ENCODE measurements at places on chromosomes 4 and X.

GRCh38 chrX:10126044-10126443, 30.7 kb upstream of the CLCN4 start:
- no peak for DNase-seq

- DNase-seq: no peak
Measured at GRCh38 chr4:120081726-120082125, 15.1 kb upstream of the MAD2L1 start.

DNA sequence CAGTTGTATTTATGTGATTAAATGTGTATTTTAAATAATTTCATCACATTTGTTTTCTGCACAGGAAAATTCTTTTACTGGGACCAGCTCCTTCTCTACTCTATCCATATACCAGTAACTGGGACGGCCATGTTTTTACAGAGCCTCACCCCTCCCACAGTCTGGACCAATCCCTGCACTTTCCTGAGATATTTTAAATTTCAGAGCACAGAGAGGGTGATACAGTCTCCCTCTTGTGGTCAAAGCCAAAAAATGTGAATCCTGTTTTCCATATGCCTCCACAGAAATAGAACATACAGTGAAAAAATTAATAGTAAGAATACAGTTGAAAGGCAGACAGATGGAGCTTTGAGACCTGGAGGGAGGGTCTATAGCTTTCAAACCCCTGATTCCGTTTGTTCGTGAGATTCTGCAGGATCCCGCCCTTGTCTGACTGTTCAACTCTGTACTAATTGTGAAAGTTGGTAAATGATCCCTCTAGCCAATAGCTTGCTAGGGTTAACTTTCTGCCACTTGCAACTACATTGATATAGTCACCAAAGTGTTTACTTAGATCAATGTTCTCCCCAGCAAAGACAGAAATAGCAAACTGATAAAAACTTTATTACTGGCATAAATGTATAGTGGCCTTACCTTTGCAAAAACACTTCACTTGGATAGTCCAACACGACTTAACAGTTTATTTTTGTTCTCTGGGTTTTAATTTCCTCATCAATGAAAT, 172.2 kb downstream of the PPARGC1A start:
- no peak for DNase-seq

DNA sequence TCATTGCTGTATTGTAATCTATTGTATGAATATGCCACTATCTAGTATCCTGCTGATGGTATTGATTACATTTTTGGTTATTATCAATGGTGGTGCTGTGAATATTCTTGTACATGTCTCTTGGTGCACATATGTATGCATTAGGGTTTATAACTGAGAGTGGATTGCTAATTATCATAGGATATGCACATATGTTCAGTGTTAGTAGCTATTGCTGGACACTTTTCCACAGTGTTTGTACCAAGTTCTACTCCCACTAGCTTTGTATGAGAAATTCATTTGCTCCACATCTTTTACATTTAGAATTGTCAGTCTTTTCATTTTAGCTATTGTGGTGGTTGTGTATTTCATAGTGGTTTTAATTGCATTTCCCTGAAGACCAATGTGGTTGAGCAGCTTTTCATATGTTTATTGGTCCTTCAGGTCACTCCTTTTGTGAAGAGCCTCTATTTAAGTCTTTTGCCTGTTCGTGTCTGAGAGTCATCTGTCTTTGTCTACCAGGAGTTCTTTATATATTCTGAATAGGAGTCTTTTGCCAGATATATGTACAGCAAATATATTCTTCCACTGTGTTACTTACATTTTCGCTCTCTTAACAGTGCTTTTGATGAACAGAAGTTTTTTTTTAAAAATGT, 87.1 kb downstream of the TBC1D19 start:
- DNase-seq: no peak

- no peak for DNase-seq
Measured at GRCh38 chr4:41297832-41298231, 41.1 kb downstream of the UCHL1 start.

DNA sequence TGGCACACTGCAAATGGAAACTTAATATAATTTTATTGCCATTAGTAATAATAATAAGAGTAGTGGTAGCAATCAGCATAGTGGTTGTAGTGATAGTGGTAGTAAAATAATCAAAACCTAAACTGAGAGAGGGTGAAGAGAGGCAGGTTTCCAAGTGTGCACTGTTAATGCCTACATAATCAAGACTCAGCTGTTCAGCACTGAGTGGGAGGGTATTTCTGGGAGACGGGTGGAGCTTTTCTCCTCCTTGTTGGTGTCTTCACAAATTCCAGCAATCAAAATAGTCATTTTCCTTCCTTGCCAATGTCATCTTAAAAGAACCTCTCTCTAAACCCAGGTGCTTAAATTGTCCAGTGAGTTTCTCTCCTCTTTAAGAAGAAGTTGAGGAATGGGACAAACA, 18.6 kb downstream of the CCDC149 start:
- DNase-seq: no peak

GRCh38 chr4:38814386-38814785, 9.8 kb upstream of the TLR1 start:
- DNase-seq: no peak

DNA sequence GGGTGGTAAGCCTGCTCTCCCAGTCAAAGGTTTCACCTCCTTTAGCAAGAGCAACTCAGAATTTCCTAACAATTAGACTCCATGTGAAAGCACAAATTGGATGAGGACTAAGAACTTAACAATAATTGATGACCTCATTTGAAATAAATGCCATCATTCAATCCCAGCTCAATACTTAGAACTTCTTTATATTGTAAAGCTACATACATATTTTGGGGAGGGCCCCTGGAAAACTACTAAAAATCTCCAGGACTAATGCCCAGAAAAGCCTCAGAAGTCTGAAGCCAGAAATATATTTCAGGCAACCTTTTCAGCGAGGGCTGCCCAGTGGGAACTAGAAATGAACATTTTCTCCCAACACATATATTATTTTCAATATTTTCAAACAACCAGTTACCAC, 38.1 kb downstream of the AMOT start:
- DNase-seq: no peak

DNA sequence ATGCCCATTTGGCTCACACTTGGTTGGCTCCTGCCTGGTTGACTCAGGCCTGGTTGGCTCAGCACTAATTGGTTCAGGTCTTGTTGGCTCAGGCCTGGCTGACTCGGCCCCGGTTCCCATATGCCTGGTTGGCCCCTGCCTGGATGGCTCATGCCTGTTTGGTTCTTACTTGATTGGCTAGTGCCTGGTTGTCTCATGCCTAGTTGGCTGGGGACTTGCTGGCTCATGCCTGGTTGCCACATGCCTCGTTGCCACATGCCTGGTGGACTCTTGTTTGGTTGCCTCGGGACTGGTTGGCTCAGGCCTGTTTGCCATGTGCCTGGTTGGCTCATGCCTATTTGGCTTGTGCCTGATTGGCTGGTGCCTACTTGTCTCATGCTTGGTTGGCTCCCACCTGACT, 103.7 kb downstream of the APOOL start:
- DNase-seq: no peak

GRCh38 chr4:86916392-86916791, 18.4 kb upstream of the AFF1 start:
- no peak for DNase-seq

DNA sequence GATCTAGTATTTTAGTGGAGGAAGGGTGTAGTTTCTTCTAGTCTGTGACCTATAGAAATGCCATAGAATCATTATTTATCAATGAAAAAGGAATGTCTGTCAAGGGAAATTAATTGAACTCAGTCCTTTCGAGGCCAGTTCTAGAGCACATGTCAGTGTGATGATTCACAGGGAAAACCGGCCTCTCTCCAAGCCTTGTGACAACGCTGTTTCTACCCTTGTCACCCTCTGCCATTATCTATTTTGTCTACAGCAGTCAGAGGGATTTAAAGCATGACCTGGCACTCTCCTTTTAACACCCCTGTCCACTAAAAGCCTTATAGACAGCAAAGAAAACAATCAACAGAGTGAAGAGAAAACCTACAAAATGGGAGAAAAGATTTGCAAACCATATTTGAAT, 119.8 kb downstream of the DRD5 start:
- DNase-seq: no peak

GRCh38 chr4:76659103-76659490, 224.1 kb downstream of the SHROOM3 start:
- DNase-seq: no peak

DNA sequence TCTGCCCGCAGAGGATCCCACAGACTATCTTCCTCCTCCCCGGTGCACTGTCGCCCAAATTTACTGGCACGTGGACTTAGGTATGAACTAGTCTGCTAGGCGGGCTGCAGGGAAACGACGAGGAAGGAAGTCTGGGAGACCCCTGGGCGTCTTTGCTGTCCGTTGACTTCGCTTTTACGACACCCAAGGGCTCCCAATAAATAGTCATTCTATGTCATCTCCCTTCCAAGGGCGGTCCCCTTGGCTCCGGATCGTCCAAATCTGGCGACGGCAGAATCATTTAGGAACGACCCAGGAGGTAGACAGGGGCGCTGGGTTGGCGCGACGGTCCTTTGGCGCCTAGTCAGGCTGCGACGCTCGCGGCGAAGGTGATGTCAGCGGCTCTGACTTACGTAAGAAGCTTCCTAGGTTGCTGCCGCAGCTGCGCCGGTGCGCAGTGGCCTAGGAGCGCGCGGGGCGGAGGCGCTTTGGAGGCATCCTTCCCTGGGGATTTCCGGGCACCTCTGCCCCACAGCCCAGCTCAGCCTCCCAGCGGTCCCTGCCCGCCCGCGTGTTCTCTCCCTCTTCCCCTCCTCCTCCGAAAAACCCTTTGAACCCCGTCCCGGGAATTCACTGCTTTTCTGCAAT, 2.2 kb downstream of the NHS start:
- no peak for DNase-seq

- no peak for DNase-seq
Measured at GRCh38 chr4:84848432-84848831, 118.1 kb downstream of the WDFY3 start.

GRCh38 chr4:145656156-145656555, 23.8 kb upstream of the C4orf51 start:
- DNase-seq: no peak

- DNase-seq: no peak
Measured at GRCh38 chrX:46180258-46180687, 364.9 kb downstream of the ZNF674 start.

DNA sequence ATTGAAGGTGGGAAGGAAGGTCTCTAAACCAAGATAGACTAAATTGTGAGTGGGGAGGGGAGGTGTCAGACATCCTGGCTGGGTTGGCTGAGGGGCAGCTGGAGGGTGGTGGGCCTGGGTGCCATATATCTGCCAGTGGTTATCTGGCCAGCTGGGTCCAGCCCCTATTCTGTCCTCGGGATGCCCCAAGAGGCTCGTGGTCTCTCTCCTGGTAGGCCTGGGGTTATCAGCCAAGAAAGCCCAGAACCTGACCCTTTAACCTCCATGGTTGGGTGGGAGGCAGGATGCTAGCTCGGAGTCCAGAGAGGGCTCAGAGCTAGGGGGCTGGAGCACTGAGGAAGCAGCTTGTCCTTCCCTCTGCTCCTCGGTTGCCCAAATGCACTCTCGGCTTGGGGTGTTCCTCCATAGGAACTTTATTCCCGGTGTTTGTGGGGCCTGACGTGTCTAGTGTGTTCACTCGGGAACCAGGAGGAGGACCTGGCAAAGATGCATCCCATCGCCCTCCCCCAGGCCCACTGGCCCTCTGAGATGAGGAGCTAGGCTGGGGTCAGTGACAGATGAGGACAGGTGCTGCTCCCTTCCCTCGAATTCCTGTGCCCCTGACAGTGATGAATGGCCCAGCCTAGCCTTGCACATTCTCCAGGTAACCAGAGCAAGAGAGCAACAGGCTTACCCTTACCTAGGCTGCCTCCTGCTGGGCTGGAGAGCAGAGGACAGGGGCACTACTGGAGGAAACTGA, 5.2 kb upstream of the EFNB1 start:
- no peak for DNase-seq

- DNase-seq: no peak
Measured at GRCh38 chrX:153874366-153875125, 11.4 kb downstream of the L1CAM start.

GRCh38 chrX:31397119-31397518, 325.3 kb upstream of the FTHL17 start:
- DNase-seq: no peak

DNA sequence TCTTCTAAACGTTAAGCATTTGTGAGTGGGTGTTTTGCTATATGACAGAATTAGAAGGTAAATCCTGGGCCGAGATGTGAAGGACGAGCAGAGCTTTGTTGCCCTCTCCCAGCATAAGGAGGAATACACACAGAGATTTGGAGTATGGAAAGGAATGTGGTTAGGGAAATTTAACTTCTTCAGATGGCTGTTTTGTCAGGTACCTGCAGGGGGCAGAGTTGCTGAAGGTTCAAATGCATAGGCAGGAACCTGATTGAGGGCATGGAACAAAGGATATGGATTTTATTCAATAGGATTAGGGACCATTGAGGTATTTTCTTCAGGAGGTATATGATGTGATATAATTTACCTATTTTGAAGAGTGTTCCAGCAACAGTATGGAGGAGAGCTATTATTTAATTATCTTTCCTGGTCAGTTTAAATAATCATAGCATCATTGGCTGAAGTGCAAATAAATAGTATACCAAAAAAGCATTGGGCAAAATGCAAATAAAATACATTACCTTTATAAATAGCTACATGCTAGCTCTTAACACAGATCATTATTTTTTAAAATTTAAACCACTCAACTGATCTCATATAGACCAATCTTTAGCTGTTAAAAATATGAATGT, 143.6 kb downstream of the SLIT2 start:
- DNase-seq: no peak

GRCh38 chr4:153645183-153645582, 38.9 kb upstream of the TLR2 start:
- DNase-seq: no peak

DNA sequence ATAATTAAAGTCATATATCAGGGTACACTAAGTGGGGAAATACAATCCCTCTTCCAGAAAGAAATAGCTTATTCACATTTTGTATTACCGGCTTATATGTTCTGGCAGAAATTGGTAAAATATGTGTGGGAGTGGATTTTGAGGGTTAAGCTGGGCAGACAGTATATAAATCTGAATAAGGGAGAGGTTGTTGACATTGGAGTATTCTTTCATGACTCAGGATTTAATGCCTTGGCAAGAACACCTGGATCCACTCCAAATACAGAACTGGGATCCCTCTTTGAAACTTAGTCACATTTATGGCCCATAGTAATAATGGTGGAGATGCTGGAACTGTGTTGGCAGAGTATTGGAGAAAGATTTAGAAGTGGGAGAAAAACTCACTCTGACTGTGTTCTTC, 54.3 kb upstream of the TET2 start:
- no peak for DNase-seq

- DNase-seq: no peak
Measured at GRCh38 chr4:26081795-26082498, 167.9 kb downstream of the SMIM20 start.

GRCh38 chrX:57583477-57583876, 8.3 kb upstream of the ZXDB start:
- no peak for DNase-seq

GRCh38 chr4:184821242-184821641, 4.5 kb downstream of the ACSL1 start:
- DNase-seq: no peak

DNA sequence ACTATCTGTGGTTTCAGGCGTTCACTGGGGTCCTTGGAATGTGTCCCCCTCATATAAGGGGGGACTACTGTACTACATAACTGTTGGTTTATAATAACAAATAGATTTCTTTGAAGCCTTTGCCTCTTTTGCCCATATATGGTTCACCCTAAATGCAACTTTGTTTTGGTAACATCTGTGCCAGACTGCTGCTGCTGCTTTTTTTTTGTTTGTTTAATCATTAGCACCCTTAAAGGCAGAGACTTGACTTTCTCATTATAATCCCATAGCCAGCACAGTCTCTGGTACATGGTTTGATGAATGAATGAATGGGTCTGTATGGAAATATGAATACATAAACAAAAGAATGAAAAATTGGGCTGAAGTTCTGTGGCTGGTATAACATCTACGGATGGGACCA, 80.2 kb upstream of the LHFPL1 start:
- no peak for DNase-seq

GRCh38 chrX:16963216-16963615, 16.8 kb downstream of the REPS2 start:
- DNase-seq: no peak

Measured in stimulated activated CD8-positive, alpha-beta memory T cell treated with anti-CD3 and anti-CD28 coated beads, Interleukin-7, amount 100 ng/mL, for 1 hour (primary cell).